ENCODE measurements at places on chromosomes 12 and 14.

- no peak for DNase-seq
Measured at GRCh38 chr14:91032248-91032647, 28.2 kb downstream of the RPS6KA5 start.

- no peak for DNase-seq
Measured at GRCh38 chr12:94172031-94172430, 23.7 kb downstream of the PLXNC1 start.

- DNase-seq = no peak
Measured at GRCh38 chr12:19908830-19909229, 459.5 kb upstream of the PDE3A start.

DNA sequence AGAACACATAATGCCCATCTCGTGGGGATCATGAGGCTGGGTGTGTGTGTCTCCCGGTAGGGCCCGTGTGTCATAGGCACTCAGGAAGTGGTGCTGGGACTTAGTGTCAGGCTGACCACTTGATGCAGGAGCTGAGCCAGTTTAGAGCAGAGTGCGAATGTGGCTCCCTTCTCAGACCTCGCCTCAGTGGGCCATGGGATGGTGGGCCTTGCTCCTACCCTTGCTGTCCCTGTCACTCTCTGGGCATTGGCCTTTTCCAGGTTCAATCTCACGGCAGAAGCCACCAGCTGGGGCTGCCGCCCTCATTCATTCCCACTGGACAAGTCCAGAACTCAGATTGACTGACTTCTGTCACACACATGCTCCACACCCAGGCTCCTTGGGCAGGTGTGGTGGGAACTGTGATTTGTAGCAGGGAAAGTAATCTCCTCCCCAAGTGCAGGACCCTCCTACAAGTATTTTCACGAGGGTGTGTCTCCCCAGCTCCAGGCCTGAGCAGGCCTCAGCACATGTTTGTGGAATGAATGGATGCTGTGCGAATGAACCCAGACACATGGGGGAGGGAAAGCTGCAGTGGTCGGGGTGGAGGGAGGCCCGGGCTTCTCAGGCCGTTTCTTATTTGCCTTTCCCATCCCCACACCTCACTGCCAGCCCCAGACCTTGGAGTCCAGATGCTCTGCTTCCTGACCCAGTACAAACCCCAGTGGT is 54.9 kb downstream of the BEGAIN start:
- DNase-seq = no peak

- no peak for DNase-seq
Measured at GRCh38 chr14:101585211-101585610, 23.9 kb downstream of the DIO3 start.
